ENCODE measurements at places on chromosomes 2 and 18. TPM values are rescaled to one million over a fixed set of nuclear protein-coding genes. Genes with fewer than 3 reads are reported as not detected.

DNA sequence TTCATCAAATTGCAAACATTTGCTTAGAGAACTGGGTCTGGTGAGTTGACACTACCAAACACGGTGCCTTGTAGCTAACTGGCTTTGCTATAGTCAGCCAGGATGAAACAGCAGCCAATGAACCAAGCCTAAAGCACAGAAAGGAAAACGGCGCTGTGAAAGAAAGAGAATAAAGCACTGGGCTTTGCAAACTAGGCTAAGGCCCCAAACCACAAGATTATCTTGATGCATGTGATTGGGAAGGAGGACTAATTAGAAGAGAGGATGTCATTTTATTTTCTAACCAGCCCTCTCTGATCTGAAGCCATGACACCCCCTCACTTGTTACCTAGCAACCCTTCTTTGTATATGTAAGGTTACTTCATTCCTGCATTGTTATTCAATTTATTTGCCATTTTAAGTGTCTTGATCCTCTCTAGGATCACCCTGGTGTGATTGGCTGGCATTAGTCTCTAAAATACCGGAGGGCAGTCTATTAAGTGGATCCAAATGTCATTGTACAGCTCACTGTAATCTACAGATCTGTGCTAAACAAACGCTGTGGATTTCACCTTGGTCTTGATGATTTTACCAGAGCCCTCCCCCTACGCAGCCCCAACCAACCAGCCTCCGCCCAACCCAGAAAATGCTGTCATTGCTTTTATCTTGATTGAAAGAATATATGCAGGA is 395.4 kb upstream of the ACVR2A start:
- H3K27ac ChIP-seq = peak overlapping the region; percentile 18
- peaks cover 12% of the 10 kb centered on the region for H3K4me1 ChIP-seq
- H3K4me3 ChIP-seq = no peak overlapping the region

The NT5DC4 gene
- total RNA-seq = not detected

- no peaks in the 10 kb centered on the region for H3K4me1 ChIP-seq
- no peak overlapping the region for H3K4me3 ChIP-seq
- H3K36me3 ChIP-seq = no peaks in the 10 kb centered on the region
- no peak overlapping the region for H3K27ac ChIP-seq
- DNase-seq = no peak
Observed at GRCh38 chr2:232878855-232879617, 9.0 kb downstream of the SNORC start.

- H3K36me3 ChIP-seq = peaks cover 24% of the 10 kb centered on the region
- no peak overlapping the region for H3K27ac ChIP-seq
- peaks cover 6% of the 10 kb centered on the region for H3K4me1 ChIP-seq
- no peak for DNase-seq
- H3K4me3 ChIP-seq = no peak overlapping the region
- H3K27me3 ChIP-seq = no peaks in the 10 kb centered on the region
Observed at GRCh38 chr2:157318884-157319283, 6.7 kb downstream of the ERMN start.

- H3K27me3 ChIP-seq = no peaks in the 10 kb centered on the region
- peak overlapping the region; percentile 62 for H3K27ac ChIP-seq
- H3K36me3 ChIP-seq = peaks cover 2% of the 10 kb centered on the region
- DNase-seq = no peak
- peaks cover 38% of the 10 kb centered on the region for H3K4me1 ChIP-seq
Observed at GRCh38 chr2:181037922-181038321, 57.5 kb downstream of the UBE2E3 start.

- no peaks in the 10 kb centered on the region for H3K4me1 ChIP-seq
- H3K36me3 ChIP-seq = no peaks in the 10 kb centered on the region
- DNase-seq = no peak
- no peak overlapping the region for H3K4me3 ChIP-seq
- H3K27ac ChIP-seq = no peak overlapping the region
Observed at GRCh38 chr18:9719421-9719981, 11.4 kb downstream of the RAB31 start.

- peaks cover 2% of the 10 kb centered on the region for H3K27me3 ChIP-seq
- no peak overlapping the region for H3K27ac ChIP-seq
- peak; percentile 22 for DNase-seq
- no peaks in the 10 kb centered on the region for H3K4me1 ChIP-seq
- H3K4me3 ChIP-seq = no peak overlapping the region
Observed at GRCh38 chr18:2104620-2105462, 466.5 kb downstream of the METTL4 start.

- H3K4me1 ChIP-seq = no peaks in the 10 kb centered on the region
- H3K4me3 ChIP-seq = no peak overlapping the region
- H3K27ac ChIP-seq = no peak overlapping the region
- no peak for DNase-seq
Observed at GRCh38 chr2:215136669-215137328, 1.6 kb downstream of the ABCA12 start.

DNA sequence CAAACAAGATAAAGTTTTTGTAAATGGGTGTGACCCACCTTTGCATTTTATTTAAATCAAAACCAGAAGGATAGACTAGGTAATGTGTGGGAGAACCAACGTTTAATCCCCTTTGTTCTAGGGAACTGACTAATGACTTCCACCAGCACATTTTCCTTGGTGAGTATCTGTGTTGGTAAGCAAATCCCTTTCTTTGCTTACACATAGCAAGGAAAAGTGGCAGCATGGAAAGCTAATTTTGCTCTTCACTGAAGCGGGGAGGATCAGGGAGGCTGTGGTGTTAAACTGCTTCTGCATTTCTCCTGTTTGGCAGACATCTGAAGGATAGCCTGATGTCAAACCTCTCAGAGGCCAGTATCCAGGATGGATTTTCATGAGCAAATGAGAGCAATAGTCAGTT is 331.1 kb downstream of the PTPRM start:
- no peaks in the 10 kb centered on the region for H3K4me1 ChIP-seq
- no peaks in the 10 kb centered on the region for H3K36me3 ChIP-seq
- H3K27ac ChIP-seq = no peak overlapping the region
- DNase-seq = no peak
- H3K27me3 ChIP-seq = no peaks in the 10 kb centered on the region

GRCh38 chr2:237886685-237887481 is 27.5 kb downstream of the RAMP1 start:
- peaks cover 6% of the 10 kb centered on the region for H3K36me3 ChIP-seq
- H3K27me3 ChIP-seq = peaks cover 2% of the 10 kb centered on the region
- no peak for DNase-seq
- H3K4me1 ChIP-seq = peaks cover 8% of the 10 kb centered on the region
- H3K4me3 ChIP-seq = no peak overlapping the region

- H3K4me1 ChIP-seq = no peaks in the 10 kb centered on the region
- no peak overlapping the region for H3K27ac ChIP-seq
- no peak for DNase-seq
- H3K4me3 ChIP-seq = no peak overlapping the region
- H3K36me3 ChIP-seq = no peaks in the 10 kb centered on the region
Observed at GRCh38 chr2:226489775-226490541, 309.7 kb downstream of the IRS1 start.

- H3K36me3 ChIP-seq = no peaks in the 10 kb centered on the region
- DNase-seq = no peak
- no peaks in the 10 kb centered on the region for H3K4me1 ChIP-seq
- H3K4me3 ChIP-seq = no peak overlapping the region
Observed at GRCh38 chr18:36534154-36534688, 236.7 kb downstream of the FHOD3 start.

DNA sequence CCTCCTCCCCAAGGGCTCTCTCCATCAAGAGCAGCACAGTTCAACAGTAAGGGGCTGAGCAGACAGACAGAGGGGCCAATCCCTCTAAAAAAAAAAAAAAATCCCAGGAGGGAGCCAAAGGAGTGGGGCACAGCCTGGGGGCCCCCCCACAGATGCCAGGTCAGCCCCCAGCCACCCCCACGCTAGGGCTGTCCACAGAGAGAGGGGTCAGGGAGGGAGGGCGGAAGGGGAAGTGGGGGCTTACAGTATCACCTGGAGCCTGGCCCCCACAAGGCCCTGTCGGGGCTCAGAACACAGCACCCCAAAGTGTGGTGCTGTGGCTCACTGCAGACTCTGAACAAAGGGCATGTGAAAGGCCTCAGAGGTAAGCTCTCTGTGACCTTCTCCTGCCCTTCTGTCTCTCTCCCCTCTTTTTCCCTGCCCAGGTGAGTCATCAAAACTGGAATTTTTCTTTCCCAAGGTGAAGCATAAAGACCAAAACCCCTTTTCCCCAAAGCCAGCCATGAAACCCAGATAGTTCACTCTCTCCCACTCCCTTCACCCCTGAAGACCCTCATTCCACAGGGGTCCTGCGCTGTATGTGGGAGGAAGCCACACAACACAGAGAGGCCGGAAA is 13.9 kb downstream of the BIN1 start:
- H3K4me3 ChIP-seq = no peak overlapping the region
- H3K27ac ChIP-seq = no peak overlapping the region
- no peak for DNase-seq
- H3K4me1 ChIP-seq = no peaks in the 10 kb centered on the region
- peaks cover 8% of the 10 kb centered on the region for H3K27me3 ChIP-seq
- no peaks in the 10 kb centered on the region for H3K36me3 ChIP-seq

- no peaks in the 10 kb centered on the region for H3K36me3 ChIP-seq
- no peak overlapping the region for H3K27ac ChIP-seq
- no peaks in the 10 kb centered on the region for H3K27me3 ChIP-seq
- no peaks in the 10 kb centered on the region for H3K4me1 ChIP-seq
- no peak overlapping the region for H3K4me3 ChIP-seq
Observed at GRCh38 chr18:22221350-22221749, 52.0 kb downstream of the GATA6 start.

- H3K4me1 ChIP-seq = peaks cover 25% of the 10 kb centered on the region
- H3K27me3 ChIP-seq = no peaks in the 10 kb centered on the region
- H3K36me3 ChIP-seq = peaks cover 14% of the 10 kb centered on the region
- no peak for DNase-seq
- no peak overlapping the region for H3K4me3 ChIP-seq
- no peak overlapping the region for H3K27ac ChIP-seq
Observed at GRCh38 chr2:99158599-99158998, 3.8 kb downstream of the LIPT1 start.

DNA sequence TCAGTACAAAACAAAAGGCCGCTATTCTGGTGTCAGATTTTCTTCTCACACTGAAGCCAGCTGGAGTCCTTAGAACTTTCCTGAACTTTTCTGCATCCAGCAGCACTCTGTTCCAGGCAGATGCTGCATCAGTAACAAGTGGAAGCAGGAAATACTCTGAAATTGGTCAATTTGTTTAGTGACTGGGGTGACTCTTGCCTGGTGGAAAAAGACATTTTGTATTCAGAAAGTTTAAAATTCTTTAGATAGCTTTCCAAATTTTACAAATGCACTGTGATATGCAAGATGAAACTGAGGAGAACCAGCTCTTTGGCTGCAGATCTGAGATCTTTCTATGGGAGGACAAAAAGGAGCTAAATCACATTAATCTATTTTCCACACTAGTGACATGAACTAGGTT is 385.7 kb downstream of the NRXN1 start:
- no peaks in the 10 kb centered on the region for H3K4me1 ChIP-seq
- no peak overlapping the region for H3K4me3 ChIP-seq

DNA sequence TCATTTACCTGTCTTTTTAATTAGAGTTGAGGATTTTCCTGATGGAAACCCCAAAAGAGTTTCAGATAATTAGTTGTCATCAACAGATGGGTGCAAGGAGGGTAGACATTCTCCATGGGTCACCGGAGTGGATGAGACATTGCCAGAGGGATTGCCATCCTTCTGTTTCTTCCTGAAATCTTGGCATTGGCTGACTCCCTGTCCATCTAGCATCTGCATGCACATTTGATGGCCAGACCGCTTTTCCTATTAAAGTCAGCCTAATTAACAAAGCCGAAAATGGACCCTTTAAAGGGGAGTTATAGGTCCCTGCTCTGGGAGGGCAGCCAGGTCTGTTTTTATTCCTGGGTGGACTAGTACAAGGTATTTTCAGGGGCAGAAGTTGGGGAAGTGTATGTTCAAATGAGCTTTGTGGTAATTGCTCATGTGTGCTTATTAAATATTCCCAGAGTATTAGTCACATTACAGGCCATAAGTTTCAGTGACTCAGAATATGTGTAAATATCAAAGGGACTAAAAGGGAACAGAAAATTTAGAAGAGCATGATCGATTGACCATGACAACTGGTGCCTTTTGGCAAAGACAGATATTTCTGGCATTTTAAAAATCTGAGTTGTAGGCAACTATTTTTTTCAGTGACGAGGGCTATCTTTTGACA is 209.8 kb downstream of the PHLPP1 start:
- H3K27ac ChIP-seq = no peak overlapping the region
- H3K4me3 ChIP-seq = no peak overlapping the region
- H3K4me1 ChIP-seq = no peaks in the 10 kb centered on the region
- DNase-seq = no peak
- no peaks in the 10 kb centered on the region for H3K27me3 ChIP-seq

DNA sequence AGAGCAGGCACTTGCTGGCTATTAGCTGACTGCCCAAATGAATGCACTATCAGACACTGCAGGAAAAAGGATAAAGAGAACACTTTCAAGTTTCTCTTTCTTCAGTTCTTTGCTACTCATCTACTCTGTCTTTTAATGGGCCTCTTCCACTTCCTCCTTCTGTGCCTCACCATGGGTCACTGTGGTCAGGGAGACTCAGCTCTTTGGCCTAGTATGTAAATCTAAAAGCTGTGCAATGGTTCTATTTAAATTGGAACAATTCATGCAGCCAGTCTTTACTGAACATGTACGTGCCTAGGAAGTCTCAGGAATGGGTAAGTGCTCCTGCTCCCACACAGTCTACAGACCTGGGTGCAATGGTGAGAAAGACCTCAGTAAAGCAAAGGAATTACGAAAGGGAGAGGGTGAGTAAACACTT is 79.1 kb upstream of the DNMT3A start:
- no peak overlapping the region for H3K27ac ChIP-seq
- H3K27me3 ChIP-seq = no peaks in the 10 kb centered on the region
- H3K36me3 ChIP-seq = peaks cover 9% of the 10 kb centered on the region

DNA sequence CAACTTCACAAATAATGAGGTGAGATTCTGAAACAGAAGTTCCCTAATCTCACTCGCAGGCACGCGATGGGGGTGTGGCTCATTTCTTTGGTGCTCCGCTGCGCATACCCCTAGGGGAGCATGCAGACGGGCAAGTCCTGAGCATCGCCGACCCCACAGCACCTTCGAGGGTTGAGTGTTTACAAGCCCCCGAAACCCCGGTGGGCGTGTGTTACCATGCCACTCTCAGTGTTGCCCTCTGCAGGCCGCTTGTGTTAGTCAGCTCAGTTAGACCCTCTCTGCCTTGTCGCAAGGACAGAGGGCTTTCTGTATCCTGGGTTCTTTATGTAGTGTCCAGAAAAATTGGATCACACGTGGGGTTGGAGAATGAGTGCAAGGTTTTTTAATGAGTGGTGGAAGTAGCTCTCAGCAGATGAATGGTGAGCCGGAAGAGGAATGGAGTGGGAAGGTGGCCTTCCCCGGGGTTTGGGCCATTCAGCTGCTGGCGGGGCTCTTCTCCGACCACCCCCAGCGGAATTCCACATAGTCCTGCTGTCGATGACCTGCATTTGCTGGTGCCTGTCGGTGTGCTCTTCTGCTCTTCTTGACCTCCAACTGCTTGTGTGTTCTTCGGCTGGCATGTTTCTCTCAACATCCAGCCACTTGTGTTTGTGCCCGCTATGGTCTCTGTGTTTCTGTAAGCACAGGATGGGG is 191.3 kb downstream of the RPRM start:
- H3K36me3 ChIP-seq = no peaks in the 10 kb centered on the region
- H3K27me3 ChIP-seq = no peaks in the 10 kb centered on the region
- no peak overlapping the region for H3K27ac ChIP-seq
- no peaks in the 10 kb centered on the region for H3K4me1 ChIP-seq
- no peak overlapping the region for H3K4me3 ChIP-seq
- no peak for DNase-seq

GRCh38 chr2:105258835-105259350 is 17.4 kb downstream of the GPR45 start:
- H3K27me3 ChIP-seq = peaks cover 4% of the 10 kb centered on the region
- H3K4me3 ChIP-seq = no peak overlapping the region
- no peak overlapping the region for H3K27ac ChIP-seq
